ENCODE measurements at places on chromosomes 3 and 15.
A peak's percentile ranks its signal among the peaks of the same experiment; 100 is the strongest.

GRCh38 chr3:132538072-132538471, 59.0 kb upstream of the ACKR4 start:
- no peak for DNase-seq

GRCh38 chr3:69326855-69327300, 59.0 kb downstream of the FRMD4B start:
- DNase-seq, result peak; percentile 54

DNA sequence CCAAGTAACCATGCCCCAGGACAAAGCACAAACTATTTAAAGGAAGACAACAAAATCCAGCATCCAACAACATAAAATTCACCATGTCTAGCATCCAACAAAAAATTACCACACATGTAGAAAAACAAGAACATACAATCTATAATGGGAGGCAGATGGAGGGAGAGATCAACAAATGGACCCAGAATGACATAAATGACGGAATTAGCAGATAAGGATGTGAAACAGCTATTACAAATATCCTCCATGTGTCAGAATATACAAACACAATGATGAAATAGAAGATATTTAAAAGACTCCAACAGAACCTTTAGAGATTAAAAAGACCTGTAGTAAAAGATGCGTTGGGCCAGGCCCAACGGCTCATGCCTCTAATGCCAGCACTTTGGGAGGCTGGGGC, 10.8 kb downstream of the LYSMD4 start:
- no peak for DNase-seq

GRCh38 chr3:149816986-149817385, 4.0 kb downstream of the RNF13 start:
- DNase-seq, result no peak

GRCh38 chr3:179695672-179696313, 43.0 kb downstream of the USP13 start:
- DNase-seq, result no peak

GRCh38 chr3:186121968-186122367, 13.1 kb upstream of the ETV5 start:
- DNase-seq, result no peak

Measured in stimulated activated naive CD4-positive, alpha-beta T cell (primary cell).